ENCODE measurements at places on chromosomes 2 and 18. TPM values are rescaled to one million over a fixed set of nuclear protein-coding genes. Genes with fewer than 3 reads are reported as not detected.

DNA sequence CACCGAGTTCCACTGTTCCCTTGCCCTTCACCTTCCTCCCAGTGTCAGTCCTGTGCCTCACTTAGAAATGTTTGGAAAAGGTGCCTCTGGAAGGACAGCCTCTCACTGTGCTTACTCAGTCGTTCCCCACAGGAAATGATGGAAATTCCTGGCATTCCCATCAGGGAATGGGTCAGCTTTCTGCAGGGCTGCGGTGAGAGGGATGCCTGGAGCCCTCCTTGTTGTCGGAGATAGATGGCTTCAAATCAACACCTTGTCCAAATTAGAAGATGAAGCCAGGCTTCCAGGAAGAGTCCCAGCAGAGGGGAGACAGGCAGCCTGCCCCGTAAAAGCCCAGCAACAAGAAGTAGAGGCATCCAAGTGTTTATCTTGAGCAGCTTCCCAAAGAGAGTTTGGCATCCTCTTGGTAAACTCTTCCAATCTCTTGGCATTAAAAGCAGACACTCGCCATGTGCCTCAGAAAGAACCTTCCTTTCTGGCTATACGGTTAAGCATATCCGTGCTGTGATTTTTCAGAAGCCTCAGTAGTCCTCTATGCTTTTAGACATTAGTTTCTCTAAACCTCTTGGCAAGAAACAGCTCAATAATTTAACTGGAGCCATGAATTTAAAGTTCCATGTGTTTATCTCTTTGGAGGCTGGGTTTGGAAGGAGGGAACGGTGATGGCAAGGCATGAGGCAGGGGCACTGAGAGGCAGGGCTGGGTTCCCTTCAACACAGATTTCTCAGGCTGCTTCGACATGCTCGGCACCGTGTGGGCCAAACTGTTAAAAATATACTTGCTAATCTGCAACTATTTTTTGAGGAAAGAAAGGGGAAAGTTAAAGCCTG, 25.1 kb downstream of the COLEC12 start:
- H3K27ac ChIP-seq, result peak overlapping the region; percentile 62
- H3K36me3 ChIP-seq, result no peaks in the 10 kb centered on the region
- H3K27me3 ChIP-seq, result no peaks in the 10 kb centered on the region
- no peak overlapping the region for H3K4me3 ChIP-seq
- H3K4me1 ChIP-seq, result peaks cover 48% of the 10 kb centered on the region
- peak; percentile 86 for DNase-seq

DNA sequence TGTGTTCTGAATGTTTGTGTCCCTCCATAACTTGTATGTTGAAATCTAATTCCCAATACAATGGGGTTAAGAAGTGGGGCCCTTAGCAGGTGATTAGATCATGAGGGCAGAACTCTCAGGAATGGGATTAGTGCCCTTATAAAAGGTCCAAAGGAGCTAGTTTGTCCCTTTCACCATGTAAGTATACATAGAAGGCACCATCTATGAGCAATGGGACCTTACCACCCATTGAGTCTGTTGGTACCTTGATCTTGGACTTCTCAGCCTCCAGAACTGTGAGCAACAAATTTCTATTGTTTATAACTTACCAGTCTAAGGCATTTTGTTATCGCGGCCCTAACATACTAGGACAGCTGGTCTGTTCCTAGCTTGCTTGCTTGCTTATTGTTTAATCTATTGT, 106.3 kb downstream of the MYCN start:
- no peak for DNase-seq
- no peaks in the 10 kb centered on the region for H3K27me3 ChIP-seq
- peaks cover 21% of the 10 kb centered on the region for H3K4me1 ChIP-seq
- H3K27ac ChIP-seq, result no peak overlapping the region

DNA sequence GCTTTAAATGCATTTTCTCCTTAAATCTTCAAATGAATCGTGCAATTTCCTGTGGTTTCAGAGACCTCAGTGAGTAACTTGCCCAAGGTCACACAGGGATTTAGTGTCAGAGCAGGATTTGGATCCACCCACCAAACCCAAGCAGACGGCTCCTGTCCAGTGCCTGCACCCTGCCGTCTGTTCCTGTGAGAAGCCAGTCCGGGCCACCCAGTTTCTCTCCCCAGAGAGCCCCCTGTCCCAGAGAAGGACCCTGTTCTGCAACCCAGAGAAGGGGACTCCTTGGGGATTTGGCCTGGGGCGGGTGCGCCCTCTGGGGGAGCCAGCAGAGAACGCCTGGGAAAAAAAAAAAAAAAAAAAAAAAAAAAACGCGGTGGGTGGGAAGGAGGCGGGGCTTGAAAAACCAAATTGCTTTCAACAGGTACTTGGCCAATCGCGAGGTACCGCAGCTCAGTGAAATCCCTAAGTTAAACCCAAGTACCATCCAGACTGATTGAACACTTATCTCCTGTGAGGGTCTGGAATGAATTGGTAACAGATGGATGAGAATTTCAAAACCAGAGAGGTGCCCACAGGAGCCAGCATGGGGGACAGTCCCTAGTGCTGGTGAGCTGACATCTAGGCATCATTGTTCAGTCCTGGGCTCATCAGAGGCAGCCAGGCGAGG, 30.9 kb upstream of the REEP1 start:
- peak overlapping the region; percentile 27 for H3K4me3 ChIP-seq
- H3K36me3 ChIP-seq, result no peaks in the 10 kb centered on the region
- H3K4me1 ChIP-seq, result no peaks in the 10 kb centered on the region
- peak; percentile 85 for DNase-seq
- H3K27me3 ChIP-seq, result no peaks in the 10 kb centered on the region

DNA sequence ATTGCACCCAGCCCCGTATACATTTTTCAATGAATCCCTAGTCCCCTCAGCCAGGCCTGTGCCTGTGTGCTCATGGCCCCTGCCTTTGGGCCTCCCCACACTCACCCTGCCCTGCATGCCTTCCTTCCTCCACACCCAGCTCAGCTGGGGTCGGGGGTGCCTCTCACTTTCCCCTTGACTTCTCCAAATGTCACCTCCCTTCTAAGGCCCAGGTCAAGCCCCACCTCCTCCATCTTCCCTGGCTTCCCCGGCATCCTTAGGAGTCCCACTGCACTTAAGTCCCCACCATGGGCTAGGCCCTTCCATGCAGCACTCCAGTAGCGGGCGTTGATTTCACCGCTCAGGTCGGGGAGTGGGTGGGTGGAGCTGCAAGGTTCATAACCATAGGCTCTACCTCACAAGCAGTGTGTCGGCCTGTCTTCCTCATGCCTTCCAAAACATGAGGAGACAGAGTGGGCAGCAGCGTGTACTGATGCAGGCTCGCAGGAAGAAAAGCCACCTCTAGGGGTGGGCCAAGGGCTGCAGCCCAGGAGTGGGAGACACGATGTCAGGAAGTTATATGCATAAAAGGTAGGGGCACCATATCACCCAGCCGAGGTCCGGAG, 47.7 kb downstream of the DNMT3A start:
- peaks cover 8% of the 10 kb centered on the region for H3K4me1 ChIP-seq
- no peak overlapping the region for H3K4me3 ChIP-seq
- no peaks in the 10 kb centered on the region for H3K36me3 ChIP-seq

GRCh38 chr2:36663851-36664695, 32.4 kb upstream of the VIT start:
- no peaks in the 10 kb centered on the region for H3K27me3 ChIP-seq
- H3K36me3 ChIP-seq, result no peaks in the 10 kb centered on the region
- peak overlapping the region; percentile 35 for H3K4me3 ChIP-seq
- H3K4me1 ChIP-seq, result peaks cover 4% of the 10 kb centered on the region
- DNase-seq, result peak; percentile 86
- H3K27ac ChIP-seq, result no peak overlapping the region

- no peak for DNase-seq
- H3K4me3 ChIP-seq, result no peak overlapping the region
- H3K36me3 ChIP-seq, result no peaks in the 10 kb centered on the region
- H3K27ac ChIP-seq, result no peak overlapping the region
- H3K27me3 ChIP-seq, result no peaks in the 10 kb centered on the region
- H3K4me1 ChIP-seq, result no peaks in the 10 kb centered on the region
These were observed 110.6 kb upstream of the SIX2 start for GRCh38 chr2:45119855-45120254.

- H3K27ac ChIP-seq, result peak overlapping the region; percentile 80
- peaks cover 29% of the 10 kb centered on the region for H3K4me1 ChIP-seq
- DNase-seq, result peak; percentile 29
- no peaks in the 10 kb centered on the region for H3K27me3 ChIP-seq
- H3K36me3 ChIP-seq, result no peaks in the 10 kb centered on the region
These were observed 125.9 kb downstream of the ACOXL start for GRCh38 chr2:110858135-110858725.

GRCh38 chr2:153891051-153891450, 19.3 kb downstream of the GALNT13 start:
- H3K27ac ChIP-seq, result no peak overlapping the region

DNA sequence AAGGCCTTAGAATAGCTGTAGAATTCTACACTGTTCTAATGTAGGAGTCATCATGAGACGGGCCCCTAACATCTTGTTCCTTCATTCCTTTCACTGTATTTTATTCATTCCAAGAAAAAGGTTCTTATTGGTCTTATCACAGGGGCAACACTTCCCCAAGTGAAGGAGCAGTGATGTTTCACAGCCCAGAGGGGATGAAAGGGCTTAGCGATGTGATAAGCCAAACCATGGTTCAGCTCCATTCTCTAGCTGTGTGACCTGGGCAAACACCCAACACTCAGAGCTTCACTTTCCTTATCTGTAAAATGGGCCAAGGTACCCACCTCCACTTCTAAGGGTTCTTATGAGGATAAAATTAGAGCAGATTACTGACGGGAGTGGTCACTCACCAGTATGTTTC, 25.4 kb upstream of the HS6ST1 start:
- DNase-seq, result no peak
- H3K4me3 ChIP-seq, result no peak overlapping the region
- no peak overlapping the region for H3K27ac ChIP-seq
- no peaks in the 10 kb centered on the region for H3K36me3 ChIP-seq
- H3K4me1 ChIP-seq, result no peaks in the 10 kb centered on the region

DNA sequence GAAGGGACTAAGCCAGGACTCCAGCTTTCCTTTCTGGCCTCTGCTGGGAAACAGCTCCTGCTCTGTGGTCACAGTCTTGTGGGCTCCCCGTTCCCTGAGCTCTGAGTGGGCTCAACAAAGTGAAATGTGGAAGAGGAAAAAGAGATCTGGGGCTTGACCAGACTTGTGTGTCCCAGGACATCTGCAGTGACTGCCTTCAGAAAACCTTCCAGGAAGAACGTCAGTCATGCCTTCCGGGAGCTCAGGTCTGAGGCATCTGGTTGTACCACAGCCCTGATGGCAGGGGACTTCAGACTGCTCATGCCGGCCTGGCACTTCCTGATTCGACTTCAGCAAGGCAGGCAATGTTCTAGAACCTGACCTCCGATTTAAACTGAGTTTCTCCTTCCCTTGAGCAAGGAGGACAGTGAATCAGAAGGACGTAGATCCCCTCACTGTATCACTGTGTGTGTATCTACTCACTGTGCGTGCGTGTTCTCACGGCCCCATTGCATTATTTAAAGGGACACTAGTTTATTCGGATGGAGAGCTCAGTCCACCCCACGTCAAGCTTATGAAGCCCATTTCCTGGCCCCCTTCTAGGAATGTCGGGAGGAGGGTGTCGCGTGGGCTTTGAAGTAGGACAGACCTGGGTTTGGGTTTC, 548 bp upstream of the FBLN7 start:
- no peak overlapping the region for H3K27ac ChIP-seq
- H3K36me3 ChIP-seq, result no peaks in the 10 kb centered on the region
- peaks cover 9% of the 10 kb centered on the region for H3K4me1 ChIP-seq
- H3K4me3 ChIP-seq, result peak overlapping the region; percentile 66
- DNase-seq, result peak; percentile 27

The MATN3 gene
- 6.4 TPM for total RNA-seq

The HES6 gene
- 76.3 TPM for total RNA-seq

The CDK15 gene
- not detected for total RNA-seq

The DCTN1 gene
- total RNA-seq, result 131 TPM

The SULT1C4 gene
- 2.1 TPM for total RNA-seq

The GAREM1 gene
- total RNA-seq, result 5.6 TPM

The VAMP8 gene
- total RNA-seq, result 17.4 TPM

The CNNM4 gene
- total RNA-seq, result 6.7 TPM
